ENCODE measurements at places on chromosomes 12 and 14. TPM values are rescaled to one million over a fixed set of nuclear protein-coding genes. Genes with fewer than 3 reads are reported as not detected.

- DNase-seq, result no peak
Measured at GRCh38 chr12:119177724-119178380, 879 bp upstream of the HSPB8 start.

DNA sequence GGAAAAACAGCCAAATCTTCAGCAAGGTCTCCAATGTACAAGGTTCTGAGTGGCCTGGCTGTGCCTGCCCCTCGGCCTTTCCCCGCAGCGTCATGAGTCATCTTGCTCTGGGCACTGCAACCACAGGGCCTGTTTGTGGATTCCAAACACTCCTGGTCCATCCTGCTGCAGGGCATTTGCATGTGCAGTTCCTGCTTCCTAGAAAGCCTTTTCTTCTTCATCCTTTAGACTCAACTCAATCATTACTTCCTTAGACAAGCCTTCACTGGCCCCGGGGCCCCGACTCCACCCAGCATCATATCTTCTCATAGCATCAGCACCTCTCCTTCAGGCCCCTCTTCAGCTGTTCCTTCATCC is 101.8 kb upstream of the EGLN3 start:
- no peak for DNase-seq

- no peak for DNase-seq
Measured at GRCh38 chr14:99363051-99363450, 91.1 kb upstream of the BCL11B start.

GRCh38 chr14:75597149-75597548 is 18.7 kb downstream of the FLVCR2 start:
- no peak for DNase-seq

DNA sequence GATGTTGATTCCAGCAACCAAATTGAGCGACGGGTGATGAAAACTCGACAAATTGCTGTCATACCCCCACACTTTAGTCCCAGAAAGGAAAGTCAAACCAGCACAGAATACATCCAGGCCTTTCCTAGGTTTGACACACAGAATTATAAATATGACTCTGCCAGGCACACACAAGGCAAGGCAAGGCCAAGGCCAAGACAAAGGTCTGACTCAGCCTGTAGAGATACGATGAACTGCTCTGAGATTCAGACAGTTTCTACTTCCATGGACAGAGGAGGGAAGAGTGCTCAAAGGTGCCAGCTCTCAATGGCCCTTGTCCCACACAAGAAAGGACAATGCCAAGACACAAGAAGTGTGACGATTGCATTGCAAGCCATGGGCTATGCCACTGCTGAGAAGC is 880.2 kb upstream of the TMEM132C start:
- DNase-seq, result no peak

- no peak for DNase-seq
Measured at GRCh38 chr14:79749065-79749464, 462.2 kb downstream of the DIO2 start.

DNA sequence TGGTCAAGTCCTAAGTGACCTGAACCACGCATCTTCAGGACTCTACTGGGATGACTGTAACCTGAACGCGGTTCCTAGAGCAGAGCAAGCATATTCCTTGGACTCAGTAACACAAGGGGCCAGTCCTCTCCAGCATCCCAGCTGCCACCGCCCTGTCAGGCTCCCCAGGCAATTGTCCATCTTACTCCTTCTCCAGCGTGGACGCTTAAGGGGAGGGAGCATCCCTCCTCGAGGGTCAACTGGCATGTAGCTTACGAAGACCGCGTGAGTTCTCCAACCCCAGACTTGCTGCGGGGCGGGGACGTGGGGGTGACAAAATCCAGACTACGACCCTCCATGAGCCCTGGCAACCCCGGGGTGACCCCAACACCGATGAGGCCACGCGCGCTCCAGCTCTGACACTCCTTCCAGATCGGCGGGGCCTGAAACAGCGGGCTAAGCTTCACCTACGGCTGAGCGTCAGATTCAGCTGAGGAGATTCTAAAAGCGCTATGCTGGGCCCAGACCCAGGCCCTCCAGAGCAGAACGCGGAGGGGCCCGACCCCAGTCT is 846 bp upstream of the MTHFD1 start:
- DNase-seq, result peak; percentile 26

DNA sequence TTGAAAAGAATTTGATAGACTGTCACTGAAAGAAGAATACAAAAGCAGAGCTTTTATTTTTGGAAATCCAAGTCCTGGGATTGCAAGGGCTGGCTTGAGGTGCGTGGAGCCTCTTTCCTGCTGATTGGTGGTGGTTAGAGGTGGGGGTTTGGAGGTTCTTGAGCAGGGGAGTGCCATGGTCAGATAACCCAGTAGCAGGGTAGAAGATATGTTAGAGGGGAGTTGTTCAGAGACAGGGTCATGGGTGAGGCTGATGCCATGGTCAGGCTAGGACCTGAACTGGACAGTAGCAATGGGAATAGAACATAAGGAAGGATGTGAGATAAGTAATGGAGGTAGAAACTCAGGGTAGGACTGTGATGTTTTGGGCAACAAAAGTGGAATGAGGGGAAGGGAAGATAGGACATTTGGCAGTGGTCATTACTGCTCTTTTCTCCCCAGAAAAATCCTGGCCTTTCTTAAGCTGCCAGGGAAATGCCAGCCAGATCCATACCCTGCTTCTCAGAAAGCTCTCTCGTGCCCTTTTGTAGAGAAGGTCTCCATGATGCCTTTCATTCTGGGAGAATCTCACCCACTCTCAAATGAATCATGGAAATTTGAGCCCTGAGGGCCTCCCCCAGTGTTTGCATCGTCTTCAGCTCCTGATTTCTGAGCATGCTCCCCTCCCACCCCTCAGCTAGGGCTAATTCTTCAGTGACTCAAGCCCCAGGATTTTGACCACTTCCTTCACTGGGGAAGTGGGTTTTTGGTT is 9.5 kb downstream of the EMP1 start:
- DNase-seq, result no peak

DNA sequence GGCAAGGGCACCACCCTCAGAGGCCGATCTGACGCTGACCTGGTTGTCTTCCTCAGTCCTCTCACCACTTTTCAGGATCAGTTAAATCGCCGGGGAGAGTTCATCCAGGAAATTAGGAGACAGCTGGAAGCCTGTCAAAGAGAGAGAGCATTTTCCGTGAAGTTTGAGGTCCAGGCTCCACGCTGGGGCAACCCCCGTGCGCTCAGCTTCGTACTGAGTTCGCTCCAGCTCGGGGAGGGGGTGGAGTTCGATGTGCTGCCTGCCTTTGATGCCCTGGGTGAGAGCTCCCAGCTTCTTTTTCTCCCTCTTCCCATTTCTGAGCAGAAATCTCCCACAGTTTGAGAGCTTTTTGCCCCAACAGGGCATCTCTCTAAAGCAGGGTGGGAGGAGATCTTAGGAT is 1.8 kb downstream of the OAS1 start:
- no peak for DNase-seq

DNA sequence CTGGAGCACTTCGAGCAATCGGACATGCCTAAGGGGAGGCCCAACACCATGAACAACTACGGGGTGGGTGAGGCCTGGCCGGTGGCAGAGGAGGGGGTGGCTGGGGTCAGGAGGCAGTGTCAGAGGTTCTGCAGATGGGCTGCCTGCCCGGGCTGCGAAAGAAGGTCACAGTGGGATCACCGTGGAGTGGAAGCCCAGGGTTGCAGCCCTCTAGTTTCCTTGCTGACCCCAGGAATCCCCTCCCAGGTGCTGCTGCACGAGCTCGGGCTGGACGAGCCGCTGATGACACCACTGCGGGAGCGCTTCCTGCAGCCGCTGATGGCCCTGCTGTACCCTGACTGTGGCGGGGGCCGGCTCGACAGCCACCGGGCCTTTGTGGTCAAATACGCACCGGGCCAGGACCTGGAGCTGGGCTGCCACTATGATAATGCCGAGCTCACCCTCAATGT is 1.9 kb upstream of the ARL6IP4 start:
- no peak for DNase-seq

Gene AVPR1A
- polyA plus RNA-seq, result 7.6 TPM

- no peak for DNase-seq
Measured at GRCh38 chr12:131784909-131785762, 43.1 kb upstream of the MMP17 start.

Gene SLC25A21
- polyA plus RNA-seq, result 1.5 TPM

Gene ZDHHC22
- polyA plus RNA-seq, result 0.30 TPM

DNA sequence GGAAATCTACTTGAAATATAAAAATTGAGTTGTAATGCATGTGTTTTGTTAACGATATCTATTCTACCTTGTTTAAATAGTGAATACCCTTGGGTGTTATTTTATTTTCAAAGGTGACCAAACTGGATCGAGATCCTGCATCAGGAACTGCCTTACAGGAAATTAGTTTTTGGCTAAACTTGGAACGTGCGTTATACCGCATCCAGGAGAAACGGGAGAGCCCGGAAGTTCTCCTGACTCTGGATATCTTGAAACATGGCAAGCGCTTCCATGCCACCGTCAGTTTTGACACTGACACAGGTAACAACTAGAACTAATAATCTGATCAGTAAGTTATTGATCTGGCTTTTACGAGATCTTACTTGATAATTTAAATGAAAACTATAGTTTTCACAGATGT is 15.9 kb downstream of the DYNC1H1 start:
- DNase-seq, result no peak

DNA sequence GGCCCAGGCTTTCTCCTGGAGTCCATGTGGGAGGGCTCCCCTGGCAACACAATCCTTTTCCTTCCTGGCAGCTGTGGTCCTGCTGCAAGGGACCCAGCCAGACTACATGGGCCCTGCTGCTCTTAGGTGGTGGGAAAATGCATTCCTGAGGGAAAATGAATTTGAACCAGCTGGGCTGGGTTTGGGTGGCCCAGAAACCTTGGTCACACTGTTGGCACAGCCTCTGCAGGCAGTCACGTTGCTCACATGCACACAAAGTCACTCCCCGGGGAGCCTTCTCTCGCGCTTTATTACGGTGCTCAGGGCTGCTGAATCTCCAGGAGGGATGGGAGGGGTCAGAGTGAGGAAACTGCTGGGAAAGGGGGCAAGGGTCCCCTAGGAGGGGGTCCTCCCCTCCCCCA is 17.2 kb downstream of the PLEKHG3 start:
- no peak for DNase-seq

Gene GPD1
- 81.1 TPM for polyA plus RNA-seq

- no peak for DNase-seq
Measured at GRCh38 chr14:88130057-88130432, 125.1 kb downstream of the GPR65 start.

Gene NAV3
- 22.2 TPM for polyA plus RNA-seq

DNA sequence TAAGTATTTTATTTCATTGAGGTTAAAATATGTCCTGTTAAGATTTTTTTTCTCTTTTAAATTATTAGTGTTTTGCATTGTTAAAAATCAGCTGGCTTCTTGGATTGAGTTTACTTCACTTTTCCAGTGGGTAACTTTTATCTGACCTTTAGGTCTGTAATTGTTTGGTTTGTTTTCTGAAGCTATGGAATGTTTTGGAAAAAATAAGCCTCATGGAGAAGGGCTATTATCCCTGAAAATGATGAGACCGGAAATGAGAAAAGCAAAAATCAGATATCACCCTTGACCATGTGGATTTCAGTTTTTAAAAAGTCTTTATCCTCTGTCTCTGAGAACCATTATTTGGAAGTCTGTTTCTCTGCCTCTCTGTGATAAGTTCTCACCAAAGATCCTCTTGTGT is 180.9 kb downstream of the RAD51B start:
- DNase-seq, result peak; percentile 43

All from hindlimb muscle (tissue), 1 donor.